HCEC 1CT (cell line): ENCODE measurements at places on chromosomes 7 and 10.

GRCh38 chr10:35184527-35185171 lies 58.0 kb downstream of the CREM start:
- no peak for DNase-seq

DNA sequence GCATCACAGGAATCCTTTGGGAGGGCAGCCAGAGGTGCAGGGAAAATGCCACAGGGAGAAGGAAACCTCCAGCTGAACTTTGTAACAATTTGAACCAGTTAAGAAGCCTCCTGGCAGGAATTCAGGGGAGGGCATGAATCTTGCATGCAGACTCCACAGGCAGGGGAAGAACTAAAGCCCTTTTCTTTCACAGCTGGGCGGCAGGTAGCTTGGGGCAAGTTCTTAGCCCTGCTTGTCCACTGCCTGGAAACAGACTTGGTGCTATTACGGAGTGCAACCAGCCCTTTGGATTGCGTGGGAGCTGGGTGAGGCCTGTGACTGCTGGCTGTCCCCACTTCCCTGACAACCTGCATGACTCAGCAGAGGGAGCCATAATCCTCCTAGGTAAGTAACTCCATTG lies 51.7 kb upstream of the ADAM12 start:
- no peak for DNase-seq

DNA sequence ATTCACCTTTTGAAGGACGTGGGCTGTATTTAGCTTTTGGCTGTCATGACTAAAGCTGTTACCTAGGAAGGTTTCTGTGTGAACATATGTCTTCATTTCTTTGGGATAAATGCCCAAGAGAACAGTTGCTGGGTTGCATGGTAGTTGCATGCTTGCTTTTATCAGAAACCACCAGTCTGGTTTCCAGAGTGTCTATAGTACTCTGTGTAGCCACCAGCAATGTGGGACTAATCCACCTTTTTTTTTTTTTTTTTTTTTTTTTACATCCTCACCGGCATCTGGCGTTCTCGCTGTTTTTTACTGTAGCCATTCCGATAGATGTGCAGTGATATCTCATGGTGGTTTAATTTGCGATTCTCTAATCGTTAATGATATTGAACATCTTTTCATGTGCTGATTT lies 297.8 kb downstream of the SDK1 start:
- DNase-seq: no peak

DNA sequence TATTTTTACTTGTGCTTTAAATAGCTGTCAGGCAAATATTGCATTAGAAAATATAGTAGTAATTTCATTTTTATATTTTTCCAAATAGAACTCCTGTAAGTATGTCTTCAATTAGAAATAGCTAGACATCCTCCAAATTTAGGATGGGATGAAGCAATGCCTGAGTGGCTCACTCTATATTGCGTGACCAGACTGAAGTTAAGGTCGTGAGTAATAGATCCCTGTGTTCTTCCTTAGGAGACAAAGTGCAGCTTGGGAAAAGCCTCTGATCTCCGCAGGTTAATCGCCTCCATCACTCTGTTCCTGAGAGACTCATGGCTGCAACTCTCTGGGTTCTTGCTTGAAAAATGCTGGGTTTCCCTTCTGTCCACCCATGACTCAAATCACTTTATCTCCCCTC lies 484.8 kb upstream of the ANKRD30A start:
- no peak for DNase-seq

DNA sequence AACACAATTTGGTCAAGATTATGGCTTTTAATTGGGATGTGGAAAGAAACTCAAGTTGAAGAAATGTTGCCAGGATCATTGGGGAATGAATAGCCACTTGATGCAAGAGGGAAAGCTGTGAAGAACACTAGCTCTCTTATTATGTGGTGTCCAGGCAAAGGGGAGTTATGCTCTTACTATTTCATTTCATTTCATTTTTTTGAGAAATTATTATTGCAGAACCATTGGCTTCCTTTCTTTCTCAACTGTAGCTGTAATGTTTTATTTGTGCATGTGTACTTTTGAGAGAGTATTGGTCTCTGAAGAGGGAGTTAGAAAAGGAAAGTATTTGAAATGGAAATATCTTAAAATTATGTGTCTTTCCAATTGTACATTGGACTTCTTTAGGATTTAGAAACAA lies 312.6 kb upstream of the BMPER start:
- no peak for DNase-seq

- no peak for DNase-seq
Measured at GRCh38 chr7:47534322-47535034, 47.4 kb downstream of the TNS3 start.

DNA sequence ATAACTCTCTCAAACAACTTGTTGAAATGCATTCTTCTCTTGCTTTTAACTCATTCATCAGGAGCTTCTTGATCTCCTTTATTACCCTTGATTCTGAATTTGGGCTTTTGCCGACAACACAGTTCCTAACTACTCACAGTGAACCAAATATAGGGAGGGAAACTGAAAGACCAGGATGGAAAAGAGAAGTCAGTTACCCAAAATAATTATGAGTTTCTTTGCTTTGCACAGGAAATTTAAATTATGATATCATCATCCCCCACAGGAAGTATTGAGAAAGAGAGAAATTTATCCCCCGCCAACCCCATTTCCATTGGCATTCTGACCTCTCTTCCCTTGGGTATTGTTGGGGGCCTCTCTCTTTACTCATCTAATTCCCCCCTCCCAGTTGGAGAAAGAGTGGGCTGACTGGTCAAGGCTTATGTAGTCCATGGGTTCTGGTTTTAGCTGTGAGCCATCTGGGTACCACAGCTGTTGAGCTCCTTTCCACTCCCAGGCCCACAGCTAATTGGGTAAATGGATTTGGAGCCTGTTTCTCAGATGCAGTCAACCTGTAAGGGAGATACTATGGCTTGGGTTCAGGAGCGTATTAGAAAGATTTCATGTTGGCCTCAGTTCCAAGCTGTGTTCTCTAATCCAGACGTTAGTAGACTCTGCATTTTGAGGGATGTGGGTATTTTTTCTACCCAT lies 109.0 kb downstream of the FZD1 start:
- no peak for DNase-seq
